ENCODE measurements at places on chromosomes 3 and 15. TPM values are rescaled to one million over a fixed set of nuclear protein-coding genes. Genes with fewer than 3 reads are reported as not detected.

Gene SLC2A2
- not detected for total RNA-seq

Gene PPARG
- 0.80 TPM for total RNA-seq

Gene PRSS50
- total RNA-seq: not detected

Gene FBLN2
- 0.55 TPM for total RNA-seq

Gene SELENOT
- 138 TPM for total RNA-seq

Gene LRTM1
- not detected for total RNA-seq

Gene SATB1
- total RNA-seq: 159 TPM

Gene MED12L
- total RNA-seq: 1.8 TPM

Gene KLHL40
- total RNA-seq: not detected

Gene CFAP92
- total RNA-seq: 0.06 TPM

Gene MEIS2
- total RNA-seq: not detected

Gene ZNF770
- 65.8 TPM for total RNA-seq

Gene ZNF501
- 3.6 TPM for total RNA-seq

Gene ASB14
- not detected for total RNA-seq

Gene CTXND1
- total RNA-seq: not detected

Gene GRAMD1C
- 0.21 TPM for total RNA-seq

Gene SIDT1
- 13.5 TPM for total RNA-seq

Gene DPPA2
- not detected for total RNA-seq
